Activated naive CD4-positive, alpha-beta T cell treated with anti-CD3 and anti-CD28 coated beads, Interleukin-2, amount 50 U/mL, for 16 hours (primary cell): ENCODE measurements at places on chromosomes 6 and 20.

DNA sequence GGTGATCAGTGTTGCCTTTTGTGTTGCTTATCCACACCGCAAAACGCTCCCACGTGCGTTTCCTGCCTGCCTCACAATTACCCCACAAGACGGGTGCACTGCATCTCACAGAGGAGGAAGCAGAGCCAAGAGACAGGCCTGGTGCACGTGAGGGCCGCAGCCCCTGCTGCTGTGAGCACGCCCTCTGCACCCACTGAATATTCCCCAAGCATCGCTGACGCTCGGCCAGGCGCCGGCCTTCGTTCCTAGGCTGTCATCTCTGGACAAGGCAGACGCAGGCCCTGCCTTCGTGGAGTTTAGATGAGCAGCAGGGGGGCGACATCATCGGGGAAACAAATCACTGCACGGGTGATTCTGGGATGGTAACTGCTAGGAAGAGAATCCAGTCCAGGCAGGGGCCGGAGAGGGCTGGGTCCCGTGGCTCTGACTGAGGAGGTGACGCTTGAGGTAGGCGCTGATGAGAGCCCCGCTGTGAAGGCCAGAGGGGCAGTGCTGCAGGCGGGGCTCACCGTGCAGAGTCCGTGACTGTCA lies 162.4 kb upstream of the QKI start:
- DNase-seq = no peak

DNA sequence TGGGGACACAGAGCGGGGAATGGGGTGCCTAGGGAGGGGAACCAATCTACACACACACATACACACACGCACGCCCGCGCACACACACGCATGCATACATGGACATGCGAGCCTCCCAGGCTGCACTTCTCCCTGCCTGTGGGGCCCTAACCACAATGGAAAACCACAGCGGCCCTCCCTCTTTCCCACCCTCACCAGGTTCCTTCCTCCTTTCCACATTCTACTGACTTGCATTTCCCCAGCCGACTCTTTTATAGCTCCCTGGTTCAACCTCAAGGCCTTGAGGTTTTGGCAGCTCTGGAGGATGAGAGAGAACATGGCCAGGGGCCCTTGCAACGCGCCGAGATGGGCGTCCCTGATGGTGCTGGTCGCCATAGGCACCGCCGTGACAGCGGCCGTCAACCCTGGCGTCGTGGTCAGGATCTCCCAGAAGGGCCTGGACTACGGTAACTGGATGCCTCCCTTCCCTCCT lies at the start of gene BPI:
BPI (plus strand) TSS at position 249 of the 472 bp plus-strand sequence; CDS start at position 317, 68 bp downstream.
- no peak for DNase-seq

GRCh38 chr6:35181933-35182612 lies 31.7 kb upstream of the SCUBE3 start:
- DNase-seq = no peak

- DNase-seq = peak; percentile 51
Observed at GRCh38 chr6:37155394-37156312, 14.3 kb upstream of the PIM1 start.

GRCh38 chr6:8132130-8132529 lies 29.8 kb upstream of the EEF1E1 start:
- DNase-seq = no peak

DNA sequence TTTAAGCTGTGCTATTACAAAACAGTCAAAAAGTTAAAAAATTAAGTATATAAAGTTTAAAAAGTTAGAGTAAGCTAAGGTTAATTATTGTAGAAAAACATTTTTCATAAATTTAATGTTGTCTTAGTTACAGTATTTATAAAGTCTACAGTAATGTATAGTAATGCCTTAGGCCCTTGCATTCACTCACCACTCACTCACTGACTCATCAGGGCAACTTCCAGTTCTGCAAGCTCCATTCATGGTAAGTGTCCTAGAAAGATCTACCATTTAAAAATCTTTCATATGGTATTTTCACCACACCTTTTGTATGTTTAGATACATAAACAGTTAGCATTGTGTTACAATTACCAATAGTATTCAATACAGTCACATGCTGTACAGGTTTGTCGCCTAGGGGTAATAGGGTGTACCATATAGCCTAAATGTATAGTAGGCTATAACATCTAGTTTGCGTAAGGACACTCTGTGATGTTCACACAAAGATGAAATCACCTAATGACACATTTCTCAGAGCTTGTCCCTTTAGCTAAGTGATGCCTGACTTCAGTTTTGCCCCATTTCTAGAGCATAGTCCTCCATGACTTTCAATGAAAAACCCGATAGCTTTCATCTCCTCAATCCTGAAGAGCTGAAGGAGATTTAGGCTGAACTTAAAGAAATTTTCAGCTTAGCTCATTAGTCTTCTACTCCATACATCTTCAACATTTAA lies 14.9 kb upstream of the HLA-DRA start:
- no peak for DNase-seq

- no peak for DNase-seq
Observed at GRCh38 chr6:15256538-15257271, 10.8 kb downstream of the JARID2 start.

DNA sequence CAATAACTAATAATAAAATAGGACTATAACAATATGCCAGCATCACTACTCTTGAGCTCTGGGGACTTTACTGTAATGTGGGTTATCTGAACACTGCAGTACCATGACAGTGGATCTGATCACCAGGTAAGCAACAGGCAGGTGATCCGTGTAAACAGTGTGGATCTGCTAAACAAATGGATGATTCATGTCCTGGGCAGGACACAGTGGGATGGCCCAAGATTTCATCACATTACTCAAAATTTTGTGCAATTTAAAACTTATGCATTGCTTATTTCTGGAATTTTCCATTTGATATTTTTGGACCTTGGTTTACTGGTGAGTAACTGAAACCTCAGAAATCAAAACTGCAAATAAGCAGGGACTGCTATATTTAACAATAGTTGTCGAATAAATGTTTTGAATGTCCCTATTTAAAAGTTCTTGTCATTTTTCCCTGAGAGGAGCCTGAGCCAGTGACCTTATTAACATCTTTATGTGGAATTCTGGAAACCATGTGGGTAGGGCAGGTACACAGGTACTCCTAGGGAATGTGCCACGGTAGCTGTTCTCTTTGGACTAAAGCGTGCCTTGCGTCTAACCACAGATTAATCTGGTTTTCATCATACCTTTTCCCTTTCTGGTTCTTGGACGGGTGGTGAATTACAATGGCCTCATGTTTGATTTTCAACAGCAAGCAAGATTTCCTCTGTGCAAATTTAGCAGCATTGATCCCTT lies 214.5 kb upstream of the SASH1 start:
- DNase-seq = no peak

- DNase-seq = no peak
Observed at GRCh38 chr20:46708172-46708860, 1.1 kb upstream of the SLC2A10 start.

- no peak for DNase-seq
Observed at GRCh38 chr6:17585766-17586490, 14.2 kb upstream of the FAM8A1 start.

- DNase-seq = no peak
Observed at GRCh38 chr6:36701401-36701991, 3.9 kb downstream of the RAB44 start.

DNA sequence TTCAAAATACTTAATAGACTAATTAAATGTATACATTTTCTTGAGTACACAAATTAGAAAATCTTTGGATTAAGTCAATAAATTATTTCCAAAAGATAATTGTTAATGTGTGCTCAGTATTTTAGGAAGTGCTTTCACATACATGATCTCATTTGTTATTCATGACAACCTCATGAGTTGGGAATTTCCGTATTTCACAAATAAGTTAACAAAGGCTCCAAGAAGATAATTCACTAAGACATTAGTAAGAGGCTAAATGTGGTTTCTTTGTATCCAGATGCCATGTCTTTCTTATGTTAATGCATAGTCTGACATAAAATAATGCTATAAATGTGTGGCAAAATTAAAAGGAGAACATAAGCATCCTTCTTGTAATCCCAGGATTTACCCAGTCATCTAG lies 79.5 kb upstream of the TCF21 start:
- DNase-seq = no peak

DNA sequence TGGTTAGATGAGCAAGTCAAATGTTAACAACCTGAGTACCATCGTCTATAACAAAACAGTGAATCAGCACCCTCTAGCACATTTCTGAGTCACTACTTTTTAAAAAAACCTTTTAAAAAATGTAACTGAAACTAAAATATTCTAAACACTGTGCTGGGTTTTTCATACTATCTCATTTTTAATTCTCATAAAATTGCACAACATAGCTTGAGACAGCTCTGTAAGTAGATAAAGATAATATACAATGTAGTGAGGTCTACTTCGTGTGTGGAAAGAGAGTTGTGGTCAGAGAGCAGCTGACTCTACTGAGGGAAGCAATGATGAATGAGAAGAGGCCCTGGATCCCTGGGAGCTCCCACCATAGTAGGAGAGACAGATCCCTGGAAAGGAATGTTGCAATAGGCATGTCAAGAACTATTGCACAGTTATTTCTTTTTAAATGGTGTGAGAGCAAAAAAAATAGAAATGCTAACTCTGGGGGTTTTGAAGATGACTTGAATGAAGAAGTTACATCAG lies 13.6 kb upstream of the CALHM6 start:
- DNase-seq = no peak

DNA sequence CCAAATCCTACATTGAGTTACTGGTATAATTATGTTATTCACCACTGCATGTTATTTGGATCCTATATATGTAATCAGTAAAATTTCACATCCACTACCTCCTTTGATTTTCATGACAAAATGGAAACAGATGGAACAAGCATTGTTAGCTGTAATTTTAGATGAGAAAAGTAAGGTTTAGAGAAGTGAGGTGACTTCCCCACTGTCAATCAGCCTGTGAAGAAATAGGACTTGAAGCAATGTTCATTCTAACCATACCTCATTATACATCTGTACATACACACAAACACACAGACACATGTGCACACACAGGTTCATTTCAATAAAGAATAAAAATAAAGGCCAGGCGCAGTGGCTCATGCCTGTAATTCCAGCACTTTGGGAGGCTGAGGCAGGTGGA lies 23.7 kb upstream of the QKI start:
- DNase-seq = no peak
